ENCODE measurements at places on chromosomes 6 and 20.

- DNase-seq = no peak
These were observed 130.4 kb downstream of the MOXD1 start for GRCh38 chr6:132270726-132271402.

GRCh38 chr6:158005626-158006180 is 24.0 kb downstream of the SYNJ2 start:
- no peak for DNase-seq

GRCh38 chr20:54344832-54345231 is 130.6 kb upstream of the DOK5 start:
- DNase-seq = no peak

DNA sequence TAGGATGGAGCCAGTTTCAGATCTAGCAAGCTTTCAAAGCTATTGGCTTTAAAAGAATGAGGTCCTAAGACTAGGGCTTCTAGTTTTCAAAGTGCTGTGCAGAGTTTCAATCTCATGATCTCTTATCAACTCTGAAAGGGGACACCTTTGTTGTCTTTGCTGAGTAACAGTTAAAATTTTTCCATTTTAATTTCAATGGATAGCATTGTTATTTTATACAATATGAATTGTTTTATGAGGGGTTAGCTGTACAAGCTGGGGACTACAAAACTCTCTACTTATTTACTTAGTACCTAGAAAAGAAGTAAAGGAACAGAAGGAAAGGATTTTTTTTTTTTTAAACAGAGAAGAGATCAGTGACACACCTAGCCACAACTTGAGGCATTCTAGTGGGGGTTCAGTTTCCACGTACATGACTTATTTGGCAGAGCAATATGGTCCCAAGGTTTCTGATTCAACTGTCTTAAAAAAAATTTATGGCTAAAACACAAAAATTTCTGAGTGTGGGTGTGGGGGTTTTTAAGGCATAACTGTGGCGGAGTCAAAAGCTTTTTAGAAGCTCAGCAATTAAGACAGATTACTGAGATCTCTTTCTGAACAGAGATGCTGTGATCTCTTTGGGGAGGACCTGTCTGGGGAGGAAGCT is 46.1 kb upstream of the JAG1 start:
- DNase-seq = no peak

DNA sequence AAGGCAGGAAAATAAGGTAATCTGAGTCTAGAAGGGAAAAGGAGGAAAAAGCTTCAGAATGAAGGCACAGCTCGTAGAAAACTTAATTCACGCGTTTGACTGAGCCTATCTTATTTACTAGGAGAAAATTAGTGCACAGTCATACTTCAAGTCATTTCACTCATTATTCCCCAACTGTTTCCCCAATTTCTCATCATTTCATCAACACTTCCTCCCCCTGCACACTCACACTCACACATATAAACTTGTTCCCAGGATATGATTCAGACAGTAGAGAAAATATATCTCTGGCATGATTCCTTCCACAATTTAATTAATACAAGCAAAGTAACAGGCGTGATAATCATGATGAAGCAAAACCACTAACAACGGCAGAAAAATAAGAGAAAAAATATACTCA is 94.5 kb upstream of the F13A1 start:
- DNase-seq = no peak

- DNase-seq = no peak
These were observed 604.7 kb downstream of the RFPL4B start for GRCh38 chr6:112951829-112952228.

DNA sequence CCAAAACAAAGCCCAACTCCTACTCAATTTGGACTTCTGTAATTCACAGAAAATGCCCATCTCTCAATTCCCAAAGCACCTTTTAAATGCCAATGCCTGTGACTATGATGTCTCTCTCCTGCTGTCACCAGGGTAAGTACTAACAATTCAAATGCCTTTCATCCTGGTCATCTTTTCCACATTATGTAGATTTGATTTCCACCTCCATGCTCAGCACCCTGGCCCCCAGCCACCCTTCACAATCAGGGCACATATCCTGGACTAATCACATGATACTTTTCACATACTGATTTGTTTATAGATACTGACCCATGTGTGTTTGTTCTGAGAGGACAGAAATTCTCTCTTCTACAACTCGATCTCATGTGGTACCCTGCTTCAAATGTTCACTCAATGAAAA is 236.3 kb downstream of the PTPRK start:
- DNase-seq = no peak

- DNase-seq = no peak
These were observed 241.6 kb downstream of the PHACTR1 start for GRCh38 chr6:12958052-12958706.

DNA sequence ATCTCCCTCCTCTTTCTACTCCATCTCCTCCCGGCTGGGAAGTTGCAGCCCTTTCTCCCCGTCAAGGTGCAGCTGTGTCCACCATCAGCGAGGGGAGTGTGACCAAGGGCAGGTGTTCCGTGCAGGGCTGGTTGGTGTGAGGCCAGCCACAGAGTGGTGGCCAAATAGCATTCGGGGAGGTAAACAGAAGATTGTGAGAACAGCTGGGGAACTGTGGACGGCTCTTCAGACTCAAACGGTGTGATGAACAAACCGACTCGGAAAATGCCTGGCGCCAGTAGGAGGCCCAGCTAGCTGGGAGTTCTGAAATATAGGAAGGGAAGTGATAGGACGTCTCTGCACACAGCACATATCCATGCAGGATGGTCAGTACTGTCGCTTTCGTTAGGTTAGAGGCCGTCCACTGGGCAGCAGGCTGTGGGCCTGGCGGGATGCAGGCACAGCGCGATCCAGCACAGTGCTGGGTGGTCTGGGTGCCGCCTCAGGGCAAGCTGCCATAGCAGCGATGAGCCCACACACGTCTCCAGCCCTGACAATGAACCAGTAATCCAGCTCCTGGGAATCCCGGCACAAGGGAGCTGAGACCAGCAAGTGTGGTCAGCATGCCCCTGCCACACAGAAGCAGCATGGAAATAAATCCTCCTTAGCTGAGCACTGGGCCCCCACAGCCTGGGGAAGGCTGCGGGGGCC is 258.1 kb downstream of the TAF4 start:
- no peak for DNase-seq

DNA sequence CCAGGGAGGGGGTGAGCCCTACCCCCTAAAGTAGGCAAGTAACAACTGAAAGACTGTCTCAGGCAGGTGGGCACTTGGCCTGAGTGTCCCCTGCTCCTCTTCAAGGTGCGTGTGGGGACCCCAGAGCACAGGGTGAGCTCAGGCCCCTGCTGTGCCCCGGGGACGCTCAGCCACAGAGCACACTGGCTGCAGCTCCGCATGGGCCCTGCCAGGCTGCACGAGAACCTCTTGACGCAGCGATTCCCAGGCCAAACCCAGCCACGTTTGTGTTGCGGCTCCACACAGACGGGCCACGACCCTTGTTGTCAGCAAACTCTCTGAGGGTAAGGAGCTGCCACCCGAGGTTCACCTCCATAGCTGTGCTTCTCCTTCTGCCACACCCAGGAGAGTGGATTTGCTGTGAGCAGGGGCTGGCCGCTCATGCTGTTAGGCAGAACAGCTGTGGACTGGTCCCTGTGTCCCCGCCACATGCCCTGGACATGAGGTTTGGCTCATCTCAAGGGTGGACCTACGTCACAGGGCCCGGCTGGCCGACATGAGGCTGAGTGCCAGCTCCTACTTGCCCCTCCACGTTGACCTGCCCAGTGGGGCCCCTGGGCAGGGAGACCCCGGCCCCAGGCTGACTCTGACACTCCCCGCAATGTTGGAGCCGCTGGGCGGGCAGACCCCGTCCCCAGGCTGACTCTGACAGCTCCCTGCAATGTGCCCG is 29.7 kb upstream of the GATA5 start:
- DNase-seq = no peak

DNA sequence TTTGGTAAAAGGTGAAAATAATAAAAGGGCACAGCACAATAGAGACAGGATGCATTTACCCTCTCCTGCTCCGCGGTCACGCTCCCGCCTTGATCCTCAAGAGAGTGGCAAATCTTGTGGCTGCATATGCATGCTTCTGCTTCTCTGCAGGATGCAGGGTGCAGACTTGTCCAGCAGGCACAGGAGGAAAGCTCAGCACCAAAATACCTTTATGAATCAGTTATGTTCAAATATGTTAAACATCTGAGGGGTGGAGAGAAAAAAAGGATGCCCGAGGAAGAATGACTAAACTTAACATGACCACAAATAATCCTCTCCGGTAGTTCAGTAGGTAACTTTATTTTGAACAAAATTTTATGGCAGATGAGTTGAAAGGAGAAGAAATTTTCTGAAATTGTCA is 366.1 kb upstream of the SOX4 start:
- DNase-seq = no peak

DNA sequence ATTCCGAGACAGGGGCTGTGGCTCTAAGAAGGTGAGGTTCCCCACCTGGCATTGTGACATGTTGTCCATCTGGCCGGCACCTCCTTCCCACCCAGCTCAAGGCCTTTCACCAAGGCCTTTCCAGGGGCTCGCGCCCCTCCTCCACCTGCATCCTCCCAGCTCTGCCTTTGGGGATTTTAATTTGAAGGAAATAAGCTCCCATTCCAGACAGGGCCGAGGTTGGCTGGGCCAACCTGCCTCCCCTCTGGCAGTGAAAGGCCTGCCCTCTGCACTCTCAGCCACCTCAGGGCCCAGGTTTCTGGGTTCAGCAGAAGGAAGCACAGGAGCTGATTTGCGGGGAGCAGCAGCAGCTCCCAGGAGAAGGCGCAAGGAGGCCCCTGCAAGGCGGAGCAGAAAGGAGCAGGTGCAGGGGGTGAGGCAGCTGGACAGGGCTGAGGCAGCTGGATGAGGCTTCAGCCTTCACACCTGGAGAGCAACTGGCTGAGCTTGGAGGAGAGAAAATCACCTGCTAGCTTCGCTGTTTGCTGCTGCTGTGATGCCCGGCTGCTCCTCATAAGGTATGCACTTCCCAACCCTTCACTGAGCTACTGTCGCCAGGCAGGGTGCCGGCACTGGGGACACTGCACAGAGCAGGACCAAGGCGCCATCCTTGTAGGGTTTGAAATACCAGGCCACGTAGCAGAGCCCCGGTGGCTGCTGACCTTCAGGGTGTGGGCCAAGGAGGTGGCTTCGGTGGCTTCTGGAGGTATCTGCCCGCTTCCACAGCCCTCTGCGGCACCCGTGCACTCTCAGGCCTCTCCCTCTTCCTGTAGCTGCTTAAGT is 147.0 kb downstream of the SYNDIG1 start:
- no peak for DNase-seq

All from stimulated activated CD4-positive, alpha-beta T cell treated with anti-CD3 and anti-CD28 coated beads, TNF-alpha, amount 100 ng/mL, for 48 hours (primary cell).